Stomach (tissue), 19 donors: ENCODE measurements at places on chromosomes 5 and 9. TPM values are rescaled to one million over a fixed set of nuclear protein-coding genes. Genes with fewer than 3 reads are reported as not detected.

- no peak for DNase-seq
These were observed 4.2 kb upstream of the NINJ1 start for GRCh38 chr9:93138171-93138764.

DNA sequence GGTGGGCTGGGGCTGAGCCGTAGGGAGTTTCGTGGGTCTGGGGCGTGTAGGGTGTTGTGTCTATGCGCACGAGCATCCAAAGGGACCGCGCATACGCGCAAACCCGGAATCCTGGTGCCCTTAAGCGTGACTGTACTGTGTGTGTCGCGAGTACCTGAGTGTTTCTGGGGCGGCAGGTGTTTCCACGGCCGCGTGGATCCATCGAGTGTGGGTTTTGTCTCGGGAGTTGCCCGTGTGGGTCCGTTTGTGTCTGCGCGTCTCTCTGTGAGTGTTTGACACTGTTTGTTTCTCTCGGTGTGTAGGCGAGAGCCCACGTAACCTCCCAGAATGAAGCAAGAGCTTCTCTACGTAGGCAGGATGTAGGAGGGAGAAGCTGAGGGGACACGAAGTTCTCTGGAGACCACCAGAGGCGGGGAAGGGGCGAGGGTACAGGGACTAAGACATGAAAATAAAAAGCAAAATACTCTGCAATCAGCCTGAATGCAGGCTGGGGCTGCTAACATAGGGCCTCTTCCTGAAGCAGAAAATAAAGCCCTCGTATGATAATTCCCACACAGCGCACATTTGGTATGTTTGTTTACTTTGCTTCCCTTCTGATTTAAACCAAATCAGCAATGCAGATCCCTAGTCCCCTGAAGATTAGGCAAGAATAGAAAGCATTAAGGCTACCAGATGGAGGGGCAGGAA is 588 bp upstream of the BRINP1 start:
- DNase-seq: no peak

Gene SWI5
- total RNA-seq: 61.3 TPM

- DNase-seq: no peak
These were observed 499.8 kb upstream of the CD180 start for GRCh38 chr5:67696446-67696845.

- DNase-seq: no peak
These were observed 28.6 kb upstream of the CEP78 start for GRCh38 chr9:78207319-78207718.

- no peak for DNase-seq
These were observed 79.0 kb upstream of the RAI14 start for GRCh38 chr5:34576891-34577666.

GRCh38 chr5:58048185-58048925 is 411.5 kb downstream of the PLK2 start:
- DNase-seq: no peak

GRCh38 chr5:143541943-143542797 is 138.7 kb upstream of the NR3C1 start:
- DNase-seq: no peak

- peak; percentile 28 for DNase-seq
These were observed 228.0 kb downstream of the SNX18 start for GRCh38 chr5:54745599-54745998.

DNA sequence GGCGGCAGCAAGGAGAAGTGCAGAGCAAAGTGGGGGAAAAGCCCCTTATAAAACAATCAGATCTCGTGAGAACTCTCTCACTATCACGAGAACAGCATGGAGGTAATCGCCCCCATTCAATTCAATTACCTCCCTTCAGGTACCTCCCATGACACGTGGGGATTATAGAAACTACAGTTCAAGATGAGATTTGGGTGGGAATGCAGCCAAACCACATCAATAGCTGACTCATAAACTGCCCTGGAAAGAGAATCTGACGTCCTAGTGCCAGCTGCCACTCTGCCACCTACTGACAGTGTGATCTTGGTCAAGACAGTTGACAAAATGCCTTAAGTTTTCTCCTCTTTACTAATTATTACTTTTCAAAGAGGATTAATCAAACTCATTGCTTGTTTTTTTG is 128.3 kb downstream of the GPBP1 start:
- peak; percentile 34 for DNase-seq
